ENCODE measurements at places on chromosomes 11 and 22.
A peak's percentile ranks its signal among the peaks of the same experiment; 100 is the strongest.

GRCh38 chr22:39669432-39669831 is 98.9 kb downstream of the CACNA1I start:
- no peak for DNase-seq

DNA sequence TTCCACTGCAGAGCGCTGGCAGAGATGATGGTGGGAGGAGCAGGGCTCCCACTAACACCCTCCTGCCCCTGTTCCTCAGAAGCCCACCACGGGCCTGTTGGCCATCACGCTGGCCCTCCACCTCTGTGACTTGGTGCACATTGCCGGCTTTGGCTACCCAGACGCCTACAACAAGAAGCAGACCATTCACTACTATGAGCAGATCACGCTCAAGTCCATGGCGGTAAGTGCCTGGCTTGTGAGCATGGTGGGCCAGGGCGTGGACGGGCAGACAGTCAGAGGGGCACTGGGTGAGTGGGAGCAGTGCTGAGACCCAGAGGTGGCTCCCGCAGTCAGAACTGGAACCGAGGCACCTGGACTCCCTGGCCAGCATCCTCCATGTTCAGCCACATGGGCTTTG is 57.9 kb downstream of the ST3GAL4 start:
- DNase-seq = no peak

DNA sequence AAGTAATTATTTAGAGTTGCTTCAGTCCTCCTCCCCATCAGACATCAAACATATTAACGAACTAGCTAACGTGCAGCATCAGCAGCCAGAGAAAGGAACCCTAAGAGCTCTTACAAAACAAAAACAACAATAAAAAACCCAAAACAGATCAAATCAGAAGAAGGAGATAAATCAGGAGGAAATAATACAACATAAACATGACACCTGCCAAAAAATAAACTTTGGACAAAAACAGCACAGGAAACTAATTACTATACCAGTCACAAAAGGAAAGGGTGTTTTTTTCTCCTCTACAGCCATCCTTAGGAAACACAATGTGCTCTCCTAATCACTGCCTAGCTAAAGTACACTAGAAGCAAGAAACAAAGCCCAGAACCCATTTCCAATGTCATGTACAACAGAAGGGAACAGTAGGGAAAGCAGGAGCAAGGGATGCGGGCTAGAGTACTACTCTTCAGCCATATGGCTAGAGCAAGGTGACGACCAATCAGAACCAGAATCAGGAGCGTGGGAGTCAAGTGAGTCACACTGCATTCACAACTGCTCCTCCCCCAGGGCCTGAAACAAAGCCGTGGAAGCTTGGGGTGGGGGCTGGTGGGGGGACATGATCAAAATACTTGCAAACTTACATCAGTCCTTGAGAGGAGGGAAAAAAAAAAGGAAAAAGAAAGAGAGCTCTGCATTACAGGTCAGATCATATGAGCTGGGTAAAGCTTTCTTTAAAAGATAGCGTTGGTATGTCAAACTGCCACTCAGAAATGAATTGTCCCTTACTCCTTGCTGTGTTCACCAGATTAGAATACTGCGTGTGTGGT is 60.4 kb downstream of the LARGE2 start:
- DNase-seq = no peak

- DNase-seq = no peak
These were observed 23.9 kb upstream of the RBM4B start for GRCh38 chr11:66701432-66702240.

DNA sequence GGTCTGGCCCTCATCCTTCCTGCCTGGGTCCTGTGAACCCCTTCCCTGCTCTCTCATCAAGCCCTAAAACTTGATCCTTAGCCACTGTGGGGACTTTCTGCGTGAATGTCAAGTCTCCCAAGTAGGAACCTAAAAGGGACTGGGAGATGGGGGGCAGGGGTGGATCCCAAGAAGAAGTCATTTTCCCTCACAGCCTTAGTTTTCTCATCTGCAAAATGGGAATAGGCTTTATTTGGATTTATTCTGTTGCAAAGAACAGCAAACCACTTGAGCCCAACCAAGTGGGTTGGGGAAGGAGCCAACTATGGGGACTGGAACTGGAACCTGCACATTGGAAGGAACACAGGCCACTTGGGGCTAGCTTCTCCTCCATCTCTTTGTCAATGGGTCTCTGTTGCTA is 36.8 kb downstream of the NEU3 start:
- DNase-seq = no peak

DNA sequence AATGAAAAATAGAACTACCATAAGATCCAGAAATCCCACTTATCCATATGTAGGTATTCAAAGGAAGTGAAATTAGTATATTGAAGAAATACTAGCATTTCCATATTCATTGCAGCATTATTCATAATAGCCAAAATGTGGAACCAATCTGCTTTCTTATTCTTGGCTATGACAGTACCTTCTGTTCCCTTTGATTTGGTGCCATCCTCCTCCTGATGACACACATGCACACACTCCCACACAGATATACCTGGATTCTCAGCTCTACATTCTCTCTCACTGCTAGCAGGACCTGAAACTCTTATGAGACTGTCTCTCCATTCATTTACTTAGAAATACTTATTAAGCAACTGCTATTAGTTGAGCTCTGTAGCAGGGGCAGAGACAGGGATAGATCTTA is 582.6 kb upstream of the TENM4 start:
- no peak for DNase-seq

DNA sequence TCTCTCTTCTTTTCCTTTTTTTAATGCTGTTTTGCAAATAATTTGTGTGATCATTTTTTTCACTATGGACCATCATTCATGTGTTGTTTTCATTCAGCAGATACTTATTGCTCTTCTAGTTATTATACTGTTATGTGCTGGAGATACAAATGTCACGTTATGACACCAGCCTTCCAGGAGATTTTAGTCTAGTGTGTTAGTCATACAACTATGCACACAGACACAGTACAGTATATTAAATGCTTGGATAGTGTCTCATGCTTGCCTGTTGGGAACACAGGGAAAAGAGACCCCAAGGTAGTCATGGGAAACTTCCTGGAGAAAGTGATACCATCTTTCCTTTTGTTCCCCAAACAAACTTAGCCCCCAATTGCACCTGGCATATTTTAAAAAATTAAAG is 116.1 kb downstream of the UVRAG start:
- DNase-seq = no peak

- no peak for DNase-seq
These were observed 4.5 kb downstream of the XRCC6 start for GRCh38 chr22:41625577-41625976.

GRCh38 chr22:22576244-22576988 is 17.4 kb upstream of the PRAME start:
- DNase-seq = peak; percentile 29

- no peak for DNase-seq
These were observed 2.1 kb downstream of the LHFPL7 start for GRCh38 chr22:24944217-24944937.

DNA sequence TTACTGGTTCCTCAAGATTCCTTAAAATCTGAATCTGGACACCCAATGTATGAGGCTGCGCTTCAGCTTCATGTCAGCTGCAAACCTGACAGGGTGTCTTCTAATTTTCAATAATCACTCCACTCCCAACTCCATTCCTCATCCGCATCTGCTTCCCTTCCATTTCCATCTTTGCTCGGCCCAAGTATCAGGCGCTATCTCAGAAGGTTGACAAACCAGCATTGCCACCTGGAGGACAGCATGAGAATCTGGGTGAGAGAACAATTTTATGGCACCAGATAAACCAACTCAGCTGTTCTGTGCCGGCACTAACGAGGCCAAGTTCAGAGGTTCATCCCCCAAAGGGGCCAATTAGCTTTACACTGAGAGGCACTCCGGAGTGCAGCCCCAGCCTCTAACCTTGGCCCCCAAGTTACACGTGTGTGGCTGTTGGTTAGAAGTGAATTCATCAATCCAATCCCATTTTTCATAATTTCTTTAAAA is 79.1 kb upstream of the LMO2 start:
- DNase-seq = no peak

DNA sequence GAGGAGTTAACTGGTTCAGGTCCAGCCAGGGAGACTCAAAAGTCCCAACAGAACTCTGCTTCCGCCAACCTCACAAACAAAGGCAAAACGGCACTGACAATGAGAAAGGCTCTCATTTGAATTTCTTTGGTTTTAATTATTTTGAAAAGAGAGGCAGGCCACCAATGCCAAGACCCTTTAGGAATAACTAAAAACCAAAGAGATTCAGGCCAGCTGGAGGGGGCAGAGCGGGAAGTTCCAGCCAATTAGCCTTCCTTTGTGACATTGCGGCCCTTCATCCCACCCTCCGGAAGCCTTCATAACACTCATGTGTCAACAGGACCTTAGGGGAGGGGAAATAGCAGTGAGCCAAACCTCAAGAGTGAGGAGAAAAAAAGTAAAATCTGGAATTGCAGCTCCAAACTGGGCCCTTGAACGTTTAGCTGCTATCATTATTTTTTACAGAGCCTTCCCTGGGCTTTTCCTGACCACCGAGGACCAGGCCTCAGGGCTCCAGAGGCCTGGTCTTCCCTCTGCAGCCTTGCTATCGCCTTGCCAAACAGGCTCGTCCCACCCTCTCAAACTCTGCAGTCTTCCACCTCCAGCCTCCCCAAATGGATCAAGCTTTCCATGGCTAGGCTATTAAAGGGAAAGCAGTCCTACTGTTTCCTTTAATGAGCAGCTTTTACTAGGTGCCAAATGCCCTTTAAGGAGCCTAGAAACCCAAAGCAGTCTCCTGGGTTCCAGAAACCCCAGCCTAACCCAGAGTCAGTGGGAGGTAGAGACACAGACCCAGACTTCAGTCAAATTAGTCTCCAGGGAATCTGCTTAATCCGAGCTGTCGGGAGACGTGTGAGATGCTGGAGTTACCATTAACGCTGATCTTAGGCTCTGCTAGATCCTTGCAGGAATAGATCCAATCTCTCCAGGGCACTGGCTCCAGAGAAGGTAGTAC is 114.2 kb downstream of the CCDC34 start:
- no peak for DNase-seq

- no peak for DNase-seq
These were observed 30.0 kb upstream of the POU2AF1 start for GRCh38 chr11:111408789-111409727.

DNA sequence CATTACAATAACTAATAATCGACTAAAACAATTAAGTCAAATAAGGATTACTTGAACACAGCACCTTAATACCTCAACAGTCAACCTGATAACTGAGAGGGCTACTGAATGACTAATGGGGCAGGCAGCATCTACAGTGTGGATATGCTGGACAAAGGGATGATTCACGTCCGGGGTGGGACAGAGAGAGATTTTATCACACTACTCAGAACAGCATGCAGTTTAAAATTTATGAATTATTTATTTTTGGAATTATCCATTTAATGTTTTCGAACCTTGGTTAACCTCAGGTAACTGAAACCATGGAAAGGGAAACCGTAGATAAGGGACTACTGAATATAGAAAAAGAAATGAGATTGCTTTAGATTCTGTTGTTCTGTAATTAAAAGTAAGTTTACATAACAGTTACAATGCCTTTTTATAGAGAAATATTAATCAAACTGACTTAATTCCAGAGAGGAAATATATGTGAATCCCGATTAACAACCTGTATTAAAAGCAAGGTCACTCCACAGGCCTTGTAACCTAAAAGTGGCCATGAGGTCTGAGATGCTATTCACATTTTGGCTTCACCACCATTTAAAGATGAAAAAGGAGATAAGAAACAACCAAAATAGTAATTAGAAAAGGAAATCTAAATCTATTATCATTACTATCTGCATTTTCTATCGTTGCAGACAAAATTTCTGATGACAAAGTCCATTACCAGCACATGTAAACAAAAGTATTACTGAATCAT is 119.0 kb upstream of the TP53AIP1 start:
- DNase-seq = no peak

- no peak for DNase-seq
These were observed 20.1 kb downstream of the ZBTB16 start for GRCh38 chr11:114079511-114080065.

DNA sequence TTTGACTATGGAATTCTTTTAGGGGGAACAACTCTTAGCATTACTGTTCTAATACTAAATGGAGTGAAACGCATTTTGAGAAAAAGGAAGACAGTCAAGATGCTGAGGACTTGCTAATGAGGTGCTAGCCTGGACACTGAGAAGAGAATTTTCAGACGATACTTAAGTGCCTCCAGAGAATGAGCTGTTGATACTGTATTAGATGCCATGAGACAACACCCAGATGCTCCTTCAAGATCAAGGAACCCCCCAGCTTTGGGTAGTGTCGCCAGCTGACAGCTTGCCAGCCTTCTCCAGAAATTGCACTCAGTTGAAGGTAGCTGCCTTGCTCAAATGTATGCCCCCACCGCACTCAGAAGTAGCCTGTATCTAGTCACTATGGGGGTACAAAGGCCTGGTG is 52.5 kb upstream of the SLC36A4 start:
- DNase-seq = no peak

DNA sequence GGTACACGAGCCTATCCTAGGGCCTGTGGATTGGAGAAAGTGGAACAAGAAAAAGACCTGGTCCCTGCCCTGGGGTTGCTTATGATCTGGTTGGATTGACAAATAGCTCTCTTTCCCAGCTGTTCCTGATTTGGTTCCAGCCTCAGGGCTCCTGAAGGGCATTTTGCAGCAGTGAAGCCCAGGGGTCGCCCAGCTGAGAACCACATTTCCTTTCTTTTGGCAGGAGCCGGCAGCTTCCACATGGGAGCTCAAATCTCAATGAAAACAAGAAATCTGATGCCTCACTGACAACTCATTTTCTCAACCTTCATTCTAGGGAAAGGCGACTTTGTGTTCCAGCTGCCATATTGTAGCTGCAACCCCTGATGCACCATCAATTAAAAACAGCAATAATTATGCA is 140.6 kb upstream of the CADM1 start:
- DNase-seq = no peak

- DNase-seq = no peak
These were observed 18.5 kb downstream of the CD5 start for GRCh38 chr11:61120706-61121191.

GRCh38 chr11:19267567-19267966 is 26.8 kb upstream of the E2F8 start:
- no peak for DNase-seq

DNA sequence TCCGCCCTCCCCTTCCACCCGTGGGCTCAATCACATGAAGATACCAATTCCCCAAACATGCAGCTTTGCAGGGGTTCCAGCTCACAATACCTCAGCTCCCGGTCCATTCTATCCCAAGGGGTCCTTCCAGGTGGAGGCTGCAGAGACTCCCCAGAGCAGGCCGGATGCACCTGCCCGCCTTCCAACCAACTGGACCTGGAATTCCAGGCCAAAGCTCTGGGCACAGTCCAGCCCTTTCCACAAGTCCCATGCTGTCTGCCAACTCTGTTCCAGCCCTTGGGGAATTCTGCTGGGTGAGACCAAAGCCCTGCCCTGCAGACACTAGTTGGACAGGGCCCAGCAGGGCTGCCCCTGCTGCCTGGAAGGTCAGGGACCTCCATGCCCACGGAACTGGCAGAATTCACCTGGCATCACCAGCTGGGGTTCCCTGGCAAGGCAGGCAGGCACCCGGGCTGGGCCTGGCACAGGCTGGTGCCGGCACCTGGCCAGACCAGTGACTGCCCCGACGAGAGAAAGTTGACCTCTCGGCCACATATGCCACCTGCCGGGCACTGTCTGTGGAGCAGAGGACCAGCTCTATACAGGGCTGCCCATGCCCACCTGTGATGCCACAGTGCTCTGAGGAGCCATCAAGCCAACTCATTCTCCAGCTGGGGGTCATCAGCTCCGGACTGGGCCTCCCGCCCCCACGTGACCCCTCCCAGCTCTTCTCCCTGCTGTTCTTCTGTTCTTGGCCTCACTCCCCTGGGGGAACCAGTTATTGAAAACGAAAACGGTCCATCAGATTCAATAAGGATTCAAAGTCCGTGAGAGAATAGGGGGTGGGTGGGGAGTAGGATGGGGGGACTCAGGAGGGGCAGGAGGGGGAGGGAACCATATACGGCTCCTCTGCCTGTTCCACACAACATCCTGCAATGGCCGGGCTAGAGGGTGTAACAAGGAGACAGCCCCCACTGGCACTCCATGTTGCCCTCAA is 4.7 kb downstream of the SYT7 start:
- no peak for DNase-seq
